Adrenal gland (tissue), 19 donors: ENCODE measurements at places on chromosomes 6 and 20. TPM values are rescaled to one million over a fixed set of nuclear protein-coding genes. Genes with fewer than 3 reads are reported as not detected.

POM121L2 gene
- total RNA-seq, result not detected

ARFGEF3 gene
- total RNA-seq, result 6.9 TPM

KCNQ2 gene
- not detected for total RNA-seq

HTR1B gene
- total RNA-seq, result not detected

AVP gene
- total RNA-seq, result not detected

HLA-DOB gene
- total RNA-seq, result 0.63 TPM

BPI gene
- 0.24 TPM for total RNA-seq

FERMT1 gene
- total RNA-seq, result 41.7 TPM

SOBP gene
- total RNA-seq, result 14.7 TPM

MAVS gene
- total RNA-seq, result 28.1 TPM

TUBB1 gene
- not detected for total RNA-seq

MYCT1 gene
- 6.8 TPM for total RNA-seq

PNPLA1 gene
- 1.00 TPM for total RNA-seq

TMC2 gene
- not detected for total RNA-seq

CLIC1 gene
- 202 TPM for total RNA-seq

RGS17 gene
- not detected for total RNA-seq

STX11 gene
- 22.2 TPM for total RNA-seq

GMDS gene
- 21.8 TPM for total RNA-seq

RUNX2 gene
- 4.5 TPM for total RNA-seq

ISM1 gene
- 0.88 TPM for total RNA-seq

LAMA2 gene
- total RNA-seq, result 105 TPM

EBF4 gene
- 13.3 TPM for total RNA-seq

IL20RA gene
- total RNA-seq, result 18.4 TPM

EYA4 gene
- total RNA-seq, result 0.18 TPM

TTPAL gene
- total RNA-seq, result 7.6 TPM

ZDHHC14 gene
- total RNA-seq, result 12.9 TPM

CD40 gene
- total RNA-seq, result 4.5 TPM

TRDN gene
- total RNA-seq, result 1.0 TPM

C2 gene
- total RNA-seq, result 62.0 TPM

KHDC1L gene
- not detected for total RNA-seq

OOEP gene
- total RNA-seq, result 0.90 TPM

TRIM15 gene
- not detected for total RNA-seq

HUS1B gene
- 0.29 TPM for total RNA-seq

PGC gene
- not detected for total RNA-seq
